ENCODE measurements at places on chromosomes 2 and 18.

DNA sequence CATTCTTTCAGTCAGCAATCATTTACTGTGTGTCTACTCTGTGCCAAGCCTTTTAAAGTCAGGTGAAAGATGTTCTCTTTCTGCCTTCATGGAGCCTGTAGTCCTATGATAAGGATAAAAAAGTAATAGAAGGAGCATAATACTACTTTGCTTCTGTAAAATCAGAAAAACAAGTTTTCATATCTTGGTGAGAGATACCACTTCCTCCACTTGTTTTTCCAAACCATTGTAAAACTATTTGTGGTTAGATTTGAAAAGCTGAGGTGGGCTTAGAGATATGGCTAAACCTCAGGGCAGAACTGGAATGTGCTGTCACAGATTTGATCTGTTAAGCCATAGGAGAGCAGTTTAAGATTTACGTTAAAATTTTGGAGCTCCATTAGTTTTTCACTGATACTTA lies 104.7 kb upstream of the FAM117B start:
- no peak for DNase-seq

GRCh38 chr2:129877795-129878775 lies 101.4 kb upstream of the RAB6C start:
- peak; percentile 18 for DNase-seq

- DNase-seq, result no peak
Measured at GRCh38 chr2:74925361-74925786, 33.1 kb upstream of the POLE4 start.

DNA sequence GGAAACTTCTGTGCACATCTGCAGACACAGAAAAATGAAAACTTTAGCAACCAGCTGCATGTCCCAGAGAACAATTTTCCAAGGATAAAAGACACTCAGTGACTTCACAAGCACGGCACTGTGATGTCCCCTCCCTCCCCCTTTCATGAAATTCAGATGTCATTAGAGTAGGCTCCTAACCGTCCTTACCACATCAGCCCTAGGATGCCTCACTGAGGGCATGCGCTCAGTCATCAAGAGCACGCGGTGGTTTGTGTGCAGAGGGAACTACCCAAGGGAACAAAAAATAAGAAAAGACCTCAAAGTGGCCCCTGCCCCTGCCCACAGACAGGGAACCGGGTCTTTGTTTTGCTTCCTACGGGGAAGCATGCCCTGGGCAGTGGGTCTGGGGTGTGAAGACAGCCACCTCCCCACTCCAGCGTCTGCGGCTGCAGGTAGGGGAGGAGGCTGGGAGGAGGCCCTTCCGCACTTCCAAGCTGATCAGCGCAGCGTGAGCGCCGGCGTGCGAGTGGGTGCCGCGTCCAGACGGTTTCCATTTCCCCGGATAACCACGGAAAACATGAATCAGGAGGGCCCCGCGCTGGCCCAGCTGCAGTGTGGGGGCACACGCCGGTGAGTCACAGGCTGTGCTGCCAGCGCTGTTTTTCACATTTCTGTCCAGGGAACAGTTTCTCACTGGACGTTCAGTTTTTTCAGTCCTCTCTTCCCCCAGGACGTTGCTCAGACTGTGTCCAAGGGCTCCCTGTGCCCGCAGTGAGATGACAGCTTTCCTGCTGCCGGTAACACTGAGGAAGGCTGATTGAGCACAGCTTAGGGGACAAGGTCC lies 70.6 kb downstream of the COPS8 start:
- DNase-seq, result peak; percentile 74

DNA sequence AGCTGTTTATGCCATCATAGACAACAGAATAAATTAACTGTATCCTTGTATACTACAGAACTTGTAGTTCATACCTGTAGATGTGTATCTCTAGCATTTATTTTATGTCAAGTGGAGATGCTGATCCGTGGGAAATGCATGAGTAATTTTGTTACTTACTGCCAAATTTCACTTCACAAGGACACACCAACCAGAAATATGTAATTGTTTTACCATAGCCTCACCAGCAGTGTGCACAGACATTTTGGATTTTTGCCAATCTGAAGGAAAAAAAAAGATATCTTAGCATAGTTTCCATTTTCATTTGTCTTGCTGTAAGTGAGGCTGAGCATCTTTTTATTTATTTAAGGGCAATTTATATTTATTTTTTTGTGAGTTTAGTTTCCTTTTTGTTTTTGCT lies 265.1 kb upstream of the OSR1 start:
- peak; percentile 49 for DNase-seq

DNA sequence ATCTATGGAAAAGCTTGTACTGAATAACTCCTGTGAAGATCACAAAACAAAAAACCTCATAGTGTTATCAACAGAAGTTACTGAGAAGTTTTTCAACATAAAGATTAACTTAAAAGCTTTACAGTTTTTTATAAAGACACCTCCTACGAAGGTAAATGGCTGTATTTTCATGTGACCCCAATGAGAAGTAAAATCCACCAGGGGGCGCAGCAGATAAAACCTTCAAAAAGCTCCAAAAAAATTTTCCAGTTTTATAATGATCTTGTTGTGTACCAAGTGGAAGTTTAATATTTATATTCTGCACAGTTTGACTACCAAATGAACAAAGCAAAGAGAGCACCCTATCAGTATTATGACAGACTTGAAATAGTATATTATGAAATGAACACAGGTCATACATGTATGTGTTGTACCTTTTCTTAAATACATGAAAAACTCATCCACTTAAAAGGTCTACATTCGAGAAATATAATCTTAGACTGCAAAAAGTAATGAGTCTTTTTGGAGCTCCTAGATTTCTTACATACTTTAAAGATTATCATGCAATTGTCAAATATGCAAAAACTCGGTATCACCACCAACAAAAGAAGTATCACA lies 38.5 kb downstream of the PNO1 start:
- DNase-seq, result peak; percentile 34

DNA sequence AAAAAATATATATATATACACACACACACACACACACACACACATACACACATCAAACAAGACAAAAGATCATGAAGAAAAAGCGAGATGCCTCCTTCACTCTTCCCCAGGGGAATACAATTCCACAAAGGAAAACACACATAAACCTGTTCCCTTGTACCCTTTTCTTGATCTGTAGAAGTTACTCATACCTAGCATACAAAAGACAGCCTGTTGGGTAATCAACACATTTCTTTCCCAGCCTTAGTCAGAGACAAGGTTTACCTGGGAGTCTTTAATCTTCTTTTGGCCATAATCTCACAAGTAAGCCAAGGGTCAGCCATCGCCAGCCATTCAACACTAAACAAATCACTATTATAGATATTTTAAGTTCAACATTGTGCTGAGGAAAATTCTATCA lies 407.0 kb downstream of the SUCLG1 start:
- no peak for DNase-seq

DNA sequence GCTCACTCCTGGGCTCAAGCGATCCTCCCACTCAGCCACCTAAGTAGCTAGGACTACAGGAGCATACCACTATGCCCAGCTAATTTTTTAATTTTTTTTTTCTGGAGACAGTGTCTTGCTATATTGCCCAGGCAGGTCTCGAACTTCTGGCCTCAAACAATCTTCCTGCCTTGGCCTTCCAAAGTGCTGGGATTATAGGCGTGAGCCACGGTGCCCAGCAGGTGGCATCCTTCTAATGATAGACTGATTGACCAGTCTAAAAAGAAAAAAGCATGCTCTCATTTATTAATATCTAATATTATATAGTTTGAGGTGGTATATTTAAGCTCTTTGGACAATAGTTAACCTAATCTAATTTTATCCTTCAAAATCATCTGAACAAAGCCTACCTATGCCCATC lies 198.6 kb downstream of the CAMKMT start:
- DNase-seq, result no peak

- no peak for DNase-seq
Measured at GRCh38 chr2:67548317-67549201, 151.4 kb downstream of the ETAA1 start.

GRCh38 chr18:52287151-52287550 lies 52.8 kb upstream of the DCC start:
- no peak for DNase-seq

- DNase-seq, result no peak
Measured at GRCh38 chr2:15959331-15960153, 19.2 kb downstream of the MYCN start.

DNA sequence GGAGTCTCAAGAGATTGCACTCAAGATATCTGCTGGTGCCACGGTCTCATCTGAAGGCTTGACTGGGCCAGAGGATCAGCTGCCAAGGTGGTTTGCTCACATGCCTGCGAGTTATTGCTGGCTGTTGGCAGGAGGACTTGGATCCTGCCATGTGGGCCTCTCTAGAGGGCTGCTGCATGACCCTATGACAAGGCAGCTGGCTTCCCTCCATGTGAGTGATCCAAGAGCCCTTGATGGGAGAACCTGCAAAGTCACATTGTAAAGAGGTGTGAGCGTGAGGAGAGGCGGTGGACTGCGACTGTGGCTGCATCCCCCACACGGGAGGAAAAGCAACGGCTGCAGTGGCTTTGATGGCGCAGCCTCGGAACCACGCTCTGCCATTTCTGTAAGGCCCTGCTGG lies 4.0 kb upstream of the ALLC start:
- DNase-seq, result no peak

GRCh38 chr2:211049321-211050018 lies 493.1 kb downstream of the CPS1 start:
- no peak for DNase-seq

DNA sequence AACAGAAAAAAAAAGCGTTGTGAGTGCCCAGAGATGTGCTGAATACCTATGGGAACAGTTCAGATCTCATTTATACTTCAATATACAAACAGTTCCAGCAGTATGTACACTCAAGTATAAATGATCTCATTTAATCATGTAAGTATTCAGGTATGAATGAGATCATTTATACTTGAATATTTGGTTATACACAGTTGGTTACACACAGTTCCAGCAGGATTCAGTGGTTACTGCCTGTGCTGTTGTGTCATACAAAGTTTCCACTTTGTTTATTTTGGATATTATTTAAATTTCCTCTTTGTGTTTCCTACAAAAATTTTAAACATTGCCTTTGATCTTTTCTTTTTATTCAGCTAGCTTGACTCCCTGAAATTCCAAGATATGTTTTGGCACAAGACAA lies 293.5 kb upstream of the SLC39A10 start:
- no peak for DNase-seq

- no peak for DNase-seq
Measured at GRCh38 chr2:29155578-29155977, 40.4 kb downstream of the CLIP4 start.

DNA sequence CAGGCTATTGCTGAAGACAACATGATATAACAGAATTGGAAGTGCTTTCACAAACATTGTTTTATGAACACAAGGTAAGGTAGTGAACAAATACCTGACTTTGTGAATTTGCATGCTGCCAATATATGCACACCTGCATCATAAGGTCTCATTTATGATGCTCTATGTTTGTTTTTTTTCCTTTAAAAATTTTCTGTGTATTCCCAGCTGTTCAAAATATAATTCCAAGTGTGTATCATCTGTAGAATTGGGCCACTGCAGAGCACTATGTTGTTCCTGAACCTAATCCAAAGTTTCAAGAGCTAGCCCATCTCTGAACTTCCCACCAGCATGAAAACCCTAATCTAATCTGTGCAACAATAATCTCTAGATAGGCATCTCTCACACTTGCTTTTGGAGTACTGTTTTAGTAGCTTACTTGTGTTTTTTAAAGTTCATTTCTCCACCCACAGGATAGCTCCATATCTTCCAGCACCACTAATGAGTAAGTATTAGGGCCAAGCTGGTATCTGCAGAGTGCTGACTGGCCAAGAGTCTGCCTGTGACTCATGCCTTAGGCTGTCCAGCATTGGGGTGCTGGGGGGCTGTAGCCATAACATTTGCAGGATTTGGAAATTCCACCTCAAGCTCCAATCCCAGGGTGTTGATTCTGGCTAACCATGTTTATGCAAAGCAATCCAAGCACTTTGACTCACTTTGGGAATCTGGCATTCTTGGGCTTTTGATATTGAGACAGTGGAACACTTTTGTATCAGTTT lies 208.2 kb upstream of the REV1 start:
- peak; percentile 74 for DNase-seq

GRCh38 chr2:76613330-76613729 lies 902.6 kb upstream of the GCFC2 start:
- no peak for DNase-seq

DNA sequence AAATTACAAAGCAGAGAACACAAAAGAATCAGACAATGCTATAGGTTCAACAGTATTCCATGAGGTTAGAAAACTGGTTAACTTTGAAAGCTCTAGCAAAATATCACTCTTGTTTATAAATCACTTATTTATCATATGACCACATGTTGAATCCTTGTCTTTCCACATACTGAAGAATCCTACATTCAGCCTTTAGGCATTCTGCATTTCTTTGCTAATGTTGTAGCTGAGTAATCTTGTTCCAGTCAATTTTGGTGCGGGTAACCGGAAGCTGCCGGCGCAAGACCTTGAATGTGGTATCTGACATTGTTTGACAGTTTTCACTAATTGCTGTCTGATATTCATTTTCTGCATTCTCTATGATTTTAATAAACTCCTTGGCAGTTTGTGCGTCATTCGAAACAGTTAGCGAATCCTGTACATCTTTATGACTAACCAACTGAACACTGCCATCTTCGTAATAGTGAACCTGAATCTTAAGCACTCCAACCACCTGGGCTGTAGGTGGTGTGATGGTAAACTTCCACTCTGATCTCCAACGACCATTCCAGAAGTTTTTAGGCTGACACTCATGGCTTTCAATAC lies 154.1 kb downstream of the BAZ2B start:
- DNase-seq, result no peak

GRCh38 chr2:223744580-223744979 lies 92.8 kb downstream of the AP1S3 start:
- no peak for DNase-seq

DNA sequence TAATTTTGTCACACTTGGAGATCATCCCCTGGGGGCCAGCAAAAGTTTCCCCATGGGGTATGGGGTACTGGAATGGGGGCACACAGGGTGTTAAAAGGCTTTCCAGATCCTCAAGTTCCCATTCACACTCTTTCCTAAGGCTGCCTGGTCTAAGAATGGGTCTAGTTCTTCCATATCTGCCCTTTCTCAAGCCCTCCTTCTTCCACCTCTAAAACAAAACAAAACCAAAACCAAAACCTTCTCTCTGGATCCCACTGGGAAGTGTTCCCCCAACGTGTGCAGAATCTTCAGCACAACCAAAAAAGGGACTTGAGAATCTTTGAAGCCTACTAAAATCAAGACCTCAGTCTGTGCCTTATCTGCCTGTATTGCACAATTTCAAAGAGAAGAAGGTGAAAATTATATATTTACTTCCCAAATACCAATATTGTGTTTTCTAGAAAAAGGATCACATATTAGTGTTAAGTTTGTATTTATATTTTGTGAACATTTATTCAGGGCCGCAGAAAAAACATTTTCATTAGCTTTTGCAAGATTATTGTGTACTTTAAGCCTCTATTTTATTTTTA lies 207.2 kb upstream of the TCF4 start:
- no peak for DNase-seq

- DNase-seq, result no peak
Measured at GRCh38 chr18:22606563-22607283, 189.0 kb upstream of the CTAGE1 start.

- no peak for DNase-seq
Measured at GRCh38 chr2:146826388-146826787, 1018.4 kb upstream of the ACVR2A start.

- DNase-seq, result no peak
Measured at GRCh38 chr18:22197668-22198067, 28.3 kb downstream of the GATA6 start.

GRCh38 chr18:13382366-13382953 lies 163.9 kb downstream of the LDLRAD4 start:
- DNase-seq, result peak; percentile 37

Measured in fibroblast of the conjunctiva (primary cell).